ENCODE measurements at places on chromosomes 12 and 14.

DNA sequence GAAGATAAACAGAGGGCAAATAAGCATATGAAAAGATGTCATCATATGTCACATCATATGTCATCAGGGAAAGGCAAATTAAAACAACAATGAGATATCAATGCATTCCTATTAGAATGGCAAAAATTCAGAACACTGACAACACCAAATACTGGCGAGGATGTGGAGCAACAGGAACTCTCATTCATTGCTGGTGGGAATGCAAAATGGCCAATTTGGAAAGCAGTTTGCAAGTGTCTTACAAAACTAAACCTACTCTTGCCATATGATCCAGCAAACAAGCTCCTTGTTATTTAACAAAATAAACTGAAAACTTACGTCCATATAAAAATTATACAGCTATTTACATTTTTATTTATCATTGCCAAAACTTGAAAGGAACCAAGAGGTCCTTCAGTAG lies 32.7 kb downstream of the CPM start:
- no peak for DNase-seq

GRCh38 chr14:23430723-23431085 lies 4.8 kb downstream of the MYH7 start:
- no peak for DNase-seq

GRCh38 chr14:65396082-65396910 lies 16.2 kb upstream of the FUT8 start:
- DNase-seq, result no peak

- DNase-seq, result no peak
Observed at GRCh38 chr14:71730471-71730870, 201.8 kb upstream of the RGS6 start.

DNA sequence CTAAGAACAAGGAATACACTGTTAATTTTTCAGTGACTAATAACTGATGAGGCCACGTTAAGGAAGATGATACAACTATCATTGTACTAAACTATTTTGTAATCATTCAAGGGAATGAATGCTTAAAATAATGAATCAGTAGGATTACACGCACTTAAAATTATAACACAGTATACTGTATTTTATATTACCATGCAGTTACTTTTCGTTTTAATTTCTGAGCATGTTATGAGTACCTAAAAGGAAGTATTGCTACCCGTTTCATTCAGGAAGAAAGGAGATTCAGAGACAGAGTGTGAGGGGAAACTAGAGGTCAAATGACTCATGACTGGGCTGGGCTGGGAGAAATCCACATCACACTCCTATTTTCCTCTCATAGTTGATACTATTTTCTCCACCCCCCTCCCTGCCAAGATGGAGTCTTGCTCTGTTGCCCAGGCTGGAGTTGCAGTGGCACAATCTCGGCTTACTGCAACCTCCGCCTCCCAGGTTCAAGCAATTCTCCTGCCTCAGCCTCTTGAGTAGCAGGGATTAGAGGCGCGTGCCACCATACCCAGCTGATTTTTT lies 202.0 kb downstream of the PPM1H start:
- peak; percentile 60 for DNase-seq

DNA sequence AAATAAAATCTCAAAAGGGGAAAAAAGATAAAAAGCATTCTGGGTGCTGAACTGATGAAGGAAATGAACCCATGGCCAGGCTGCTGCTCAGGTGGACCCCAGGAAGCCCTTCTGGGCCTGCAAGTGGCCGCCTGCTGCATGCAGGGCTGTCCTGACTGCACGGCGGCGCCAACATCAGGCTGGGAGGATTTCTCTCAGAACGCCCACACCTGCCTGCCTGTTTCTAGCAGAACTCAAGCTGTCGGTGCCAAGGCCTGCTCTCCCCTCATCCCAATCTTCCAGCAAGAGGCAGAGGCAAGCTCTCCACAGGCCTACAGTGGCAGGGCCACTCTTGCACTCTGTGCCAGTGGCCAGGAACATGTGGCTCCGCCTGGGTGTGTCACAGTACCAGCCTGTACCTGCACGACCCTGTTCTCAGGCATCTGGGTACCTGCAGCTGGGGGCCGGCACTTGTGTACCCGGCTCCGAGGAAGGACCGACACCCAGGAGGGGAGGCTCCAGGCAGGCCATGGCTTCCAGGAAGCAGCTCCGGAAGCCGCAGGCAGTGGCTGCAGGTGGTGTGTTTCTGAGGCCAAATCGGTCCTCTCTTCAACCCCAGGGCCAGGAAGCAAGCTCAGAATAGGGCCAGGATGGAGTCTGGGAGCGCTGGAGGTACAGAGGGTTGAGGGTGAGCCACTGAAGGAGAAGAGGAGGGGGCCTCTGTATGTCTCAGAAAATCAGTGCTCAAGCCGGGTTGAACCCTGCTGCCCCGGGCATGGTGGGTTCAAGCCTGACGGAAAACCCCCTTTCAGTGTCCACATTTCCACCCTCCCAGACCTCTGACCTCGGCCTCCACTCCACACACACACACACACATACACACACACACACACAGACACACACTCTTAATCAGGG lies 2.5 kb upstream of the INF2 start:
- DNase-seq, result no peak

DNA sequence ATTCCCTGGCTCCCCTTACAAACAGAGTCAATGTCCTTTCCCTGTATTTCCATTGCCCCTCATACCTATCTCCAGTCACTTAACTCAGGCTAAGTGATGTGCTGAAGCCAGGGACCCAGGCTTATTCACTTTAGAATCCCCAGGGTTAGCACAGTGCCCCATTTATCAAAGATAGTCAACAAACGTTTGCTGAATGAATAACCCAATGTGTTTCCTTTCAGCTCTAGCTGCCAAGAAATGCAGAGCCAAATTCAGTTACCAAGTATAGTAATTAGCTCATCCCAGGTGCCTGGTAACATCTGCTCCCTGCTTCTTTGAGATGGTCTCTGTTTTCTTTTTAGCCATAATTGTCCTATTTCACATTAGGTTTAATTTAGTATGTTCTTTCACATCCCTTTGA lies 189.5 kb downstream of the PHLDA1 start:
- no peak for DNase-seq

DNA sequence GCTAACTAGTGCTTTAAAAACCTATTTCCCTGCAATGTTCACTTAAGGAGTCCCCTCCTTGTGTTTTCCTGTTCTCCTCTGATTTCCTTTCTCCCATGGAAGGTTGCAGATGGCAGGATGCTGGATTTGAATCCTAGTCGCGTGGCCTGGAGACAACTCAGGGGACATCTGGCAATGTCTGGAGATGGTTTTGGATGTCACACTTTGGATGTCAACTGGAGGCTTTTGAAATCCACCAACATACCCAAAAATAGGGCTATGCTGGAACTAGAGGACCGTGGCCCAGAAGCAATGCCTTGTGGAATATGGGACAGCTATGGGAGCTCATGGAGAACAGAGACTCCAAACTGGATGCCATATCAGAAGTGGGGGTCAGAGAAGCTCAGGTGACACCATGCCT lies 95.8 kb upstream of the NOS1 start:
- no peak for DNase-seq

DNA sequence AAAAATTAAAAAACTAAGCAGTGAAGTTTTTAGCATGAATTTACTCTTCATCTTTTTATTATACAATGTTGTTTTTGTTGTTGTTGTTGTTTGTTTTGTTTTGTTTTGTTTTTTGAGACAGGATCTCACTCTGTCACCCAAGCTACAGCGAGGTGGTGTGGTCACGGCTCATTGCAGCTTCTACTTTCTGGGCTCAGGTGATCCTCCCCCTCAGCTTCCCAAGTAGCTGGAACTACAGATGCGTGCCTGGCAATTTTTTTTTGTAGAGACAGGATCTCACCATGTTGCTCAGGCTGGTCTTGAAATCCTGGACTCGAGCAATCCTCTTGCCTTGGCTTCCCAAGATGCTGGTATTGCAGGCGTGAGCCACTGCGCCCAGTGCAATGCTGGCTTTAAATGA lies 11.3 kb downstream of the PPFIBP1 start:
- no peak for DNase-seq

DNA sequence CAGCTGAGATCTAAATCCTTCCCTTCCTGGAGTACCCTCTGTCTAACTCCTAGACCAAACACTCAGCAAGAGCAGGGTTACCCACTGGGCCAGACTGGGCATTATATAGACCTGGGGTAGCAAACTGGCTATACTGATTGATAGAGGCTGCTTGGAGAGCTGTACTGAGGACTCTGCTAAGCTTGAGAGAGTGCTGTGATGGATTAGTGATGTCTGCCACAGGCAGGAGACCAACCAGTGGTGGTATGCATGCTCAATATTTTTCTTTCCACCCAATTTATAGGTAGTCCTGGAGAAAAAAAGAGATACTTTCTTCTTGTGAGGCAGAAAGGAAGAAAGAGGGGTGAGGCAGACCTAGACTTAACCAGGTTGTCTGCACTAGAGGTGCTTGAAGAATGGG lies 33.3 kb downstream of the DTX1 start:
- no peak for DNase-seq

DNA sequence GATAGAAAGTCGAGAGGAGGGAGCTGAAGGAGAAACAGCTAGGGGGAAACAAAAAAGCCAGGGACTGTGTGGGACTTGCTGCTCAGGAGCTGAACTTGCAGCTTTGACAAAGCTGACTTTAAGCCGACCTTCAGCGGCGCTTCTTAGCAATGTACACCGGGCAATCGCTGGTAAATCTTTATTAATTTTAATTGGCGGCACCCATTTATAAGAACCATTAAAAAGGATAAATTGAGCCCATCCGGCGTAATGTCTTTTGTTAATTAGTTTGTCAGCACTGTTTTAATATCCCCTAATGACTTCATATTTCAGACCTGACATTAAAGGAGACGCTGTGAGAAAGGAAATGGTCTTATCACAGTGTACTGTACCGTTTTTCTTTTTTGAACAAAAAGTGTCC lies 86.2 kb upstream of the VASH1 start:
- no peak for DNase-seq

- no peak for DNase-seq
Observed at GRCh38 chr12:129937426-129937825, 33.6 kb upstream of the TMEM132D start.

DNA sequence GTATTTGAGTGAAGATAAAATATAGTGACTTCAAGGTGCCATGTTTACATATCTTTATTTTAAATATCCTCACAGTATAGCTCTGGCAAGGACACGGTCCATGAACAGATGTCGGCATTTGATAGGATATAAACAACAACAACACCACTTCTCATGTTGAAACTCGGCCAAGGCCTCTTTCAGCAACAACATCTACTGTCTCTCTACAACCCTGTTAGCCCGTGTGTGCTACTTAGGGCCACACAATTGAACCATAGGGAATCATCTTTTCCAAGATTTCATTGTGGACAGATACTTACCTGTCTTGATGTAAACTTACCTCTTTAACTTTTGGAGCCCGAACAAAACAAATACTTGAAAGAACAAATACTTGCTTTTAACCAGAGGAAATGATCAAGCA lies 168.7 kb upstream of the SSTR1 start:
- DNase-seq, result no peak

DNA sequence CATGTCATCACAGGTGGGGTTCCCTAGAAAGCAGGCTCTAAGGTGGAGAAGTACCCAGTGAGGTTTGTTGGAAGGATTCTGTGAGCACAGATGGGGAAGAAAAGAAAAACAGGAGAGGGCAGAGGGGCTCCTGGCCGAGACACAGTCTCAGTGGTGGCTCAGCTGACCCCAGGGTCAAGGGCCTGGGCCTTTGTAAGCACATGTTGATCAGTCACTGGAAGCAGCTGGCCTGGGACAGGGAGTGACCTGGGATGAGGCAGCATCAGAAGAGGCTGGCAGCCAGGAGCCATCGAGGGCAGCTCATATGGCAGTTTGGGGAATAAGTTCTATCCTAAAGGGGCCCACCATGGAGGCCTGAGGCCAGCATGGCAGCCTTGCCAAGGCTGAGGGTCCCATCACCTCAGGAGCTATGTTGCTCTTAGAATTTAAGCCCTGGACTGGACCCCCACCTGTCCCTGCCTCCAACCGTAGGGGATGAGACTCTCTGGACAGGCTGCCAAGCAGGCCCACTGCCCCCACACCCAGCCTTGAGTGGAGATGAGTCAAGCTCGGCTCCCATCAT lies 6.3 kb upstream of the TMEM179 start:
- DNase-seq, result no peak

DNA sequence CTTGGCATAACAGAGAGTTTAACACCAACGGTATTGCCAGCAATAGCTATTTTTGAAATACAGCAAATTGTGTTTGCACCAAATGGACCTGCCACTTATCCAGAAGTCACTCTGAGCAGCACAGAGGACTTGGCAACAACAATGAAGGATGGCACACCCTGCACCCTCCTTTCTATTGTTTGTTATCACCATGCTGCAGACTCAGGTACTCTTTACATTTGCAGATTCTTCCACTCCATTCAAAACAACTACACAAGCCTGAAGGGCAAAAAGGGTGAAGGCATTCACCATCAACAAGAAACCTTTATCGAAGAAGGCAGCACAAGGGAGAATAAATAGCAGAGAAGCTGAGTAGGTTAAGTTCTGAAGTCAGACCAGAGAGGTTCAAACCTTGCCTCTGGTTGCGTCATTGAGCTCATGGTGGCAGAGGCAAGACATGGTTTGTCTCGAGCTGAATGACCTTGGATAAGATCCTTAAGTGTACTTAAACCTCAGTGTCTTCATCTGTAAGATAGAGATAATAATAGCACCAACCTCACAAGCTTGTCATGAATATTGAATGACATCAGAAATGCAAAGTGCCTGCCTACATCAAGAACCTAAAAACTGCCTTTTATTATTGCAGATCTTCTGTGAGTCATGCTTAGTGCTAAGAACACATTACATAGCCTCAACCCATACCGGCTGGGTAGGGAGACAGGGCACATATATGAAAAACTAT lies 1.4 kb upstream of the ACSM4 start:
- DNase-seq, result peak; percentile 11

DNA sequence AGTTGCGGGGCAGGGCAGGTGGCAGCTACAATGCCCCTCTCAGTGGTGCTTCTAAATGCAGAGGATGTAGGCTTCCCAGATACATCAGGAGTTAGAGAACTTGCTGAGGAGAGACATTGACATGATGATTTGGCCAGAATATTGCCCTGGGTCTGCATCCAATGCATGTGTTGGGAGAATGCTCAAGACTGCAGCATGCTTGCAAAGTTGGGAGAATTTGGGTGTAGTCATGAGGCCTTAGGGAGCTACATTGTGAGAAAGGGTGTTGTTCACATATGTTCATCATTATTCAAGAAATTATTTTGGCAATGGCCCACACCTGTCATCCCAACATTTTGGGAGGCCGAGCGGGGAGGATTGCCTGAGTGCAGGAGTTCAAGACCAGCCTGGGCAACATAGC lies 149.9 kb downstream of the SAMD4A start:
- no peak for DNase-seq

GRCh38 chr12:20492251-20492760 lies 124.0 kb downstream of the PDE3A start:
- DNase-seq, result peak; percentile 0

- no peak for DNase-seq
Observed at GRCh38 chr14:101184104-101184455, 280.6 kb upstream of the RTL1 start.

Data from foreskin keratinocyte (primary cell).